ENCODE measurements at places on chromosomes 16 and 17.
A peak's percentile ranks its signal among the peaks of the same experiment; 100 is the strongest.

- no peak for DNase-seq
Measured at GRCh38 chr17:28908640-28909167, 5.8 kb upstream of the DHRS13 start.

DNA sequence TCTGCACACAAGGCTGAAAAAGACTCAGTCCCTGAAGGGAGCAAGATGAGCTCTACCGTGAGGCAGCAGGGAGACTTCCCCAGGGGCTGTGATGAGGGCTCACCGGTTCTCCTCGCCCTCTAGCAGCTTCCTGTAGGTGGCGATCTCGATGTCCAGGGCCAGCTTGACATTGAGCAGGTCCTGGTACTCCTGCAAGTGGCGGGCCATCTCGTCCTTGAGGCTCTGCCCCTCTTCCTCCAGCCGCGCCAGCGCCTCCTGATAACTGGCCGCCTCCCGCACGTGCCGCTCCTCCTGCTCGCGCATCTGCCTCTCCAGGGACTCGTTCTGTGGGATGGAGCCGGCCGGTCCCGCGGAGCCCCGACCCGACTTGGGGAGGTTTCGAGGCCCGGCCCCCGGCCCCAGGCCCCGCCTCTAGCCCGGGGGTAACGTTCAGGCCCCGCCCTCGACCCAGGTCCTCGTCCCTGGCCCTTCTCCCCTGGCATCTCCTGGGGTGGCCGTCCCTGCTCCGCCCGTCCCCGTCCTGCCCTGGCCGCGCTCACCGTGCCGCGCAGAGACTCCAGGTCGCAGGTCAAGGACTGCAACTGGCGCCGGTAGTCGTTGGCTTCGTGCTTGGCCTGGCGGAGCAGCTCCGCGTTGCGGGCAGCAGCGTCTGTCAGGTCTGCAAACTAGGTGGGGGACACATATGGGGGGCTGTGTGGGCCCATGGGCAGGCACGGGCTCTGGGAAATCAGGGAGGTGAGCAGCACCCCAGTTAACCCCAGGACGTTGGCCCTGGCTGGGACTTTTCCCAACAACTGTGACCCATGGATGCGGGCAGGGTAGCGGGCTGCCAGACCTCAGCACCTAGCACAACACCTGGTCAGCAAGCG, 3.9 kb downstream of the GFAP start:
- peak; percentile 33 for DNase-seq

DNA sequence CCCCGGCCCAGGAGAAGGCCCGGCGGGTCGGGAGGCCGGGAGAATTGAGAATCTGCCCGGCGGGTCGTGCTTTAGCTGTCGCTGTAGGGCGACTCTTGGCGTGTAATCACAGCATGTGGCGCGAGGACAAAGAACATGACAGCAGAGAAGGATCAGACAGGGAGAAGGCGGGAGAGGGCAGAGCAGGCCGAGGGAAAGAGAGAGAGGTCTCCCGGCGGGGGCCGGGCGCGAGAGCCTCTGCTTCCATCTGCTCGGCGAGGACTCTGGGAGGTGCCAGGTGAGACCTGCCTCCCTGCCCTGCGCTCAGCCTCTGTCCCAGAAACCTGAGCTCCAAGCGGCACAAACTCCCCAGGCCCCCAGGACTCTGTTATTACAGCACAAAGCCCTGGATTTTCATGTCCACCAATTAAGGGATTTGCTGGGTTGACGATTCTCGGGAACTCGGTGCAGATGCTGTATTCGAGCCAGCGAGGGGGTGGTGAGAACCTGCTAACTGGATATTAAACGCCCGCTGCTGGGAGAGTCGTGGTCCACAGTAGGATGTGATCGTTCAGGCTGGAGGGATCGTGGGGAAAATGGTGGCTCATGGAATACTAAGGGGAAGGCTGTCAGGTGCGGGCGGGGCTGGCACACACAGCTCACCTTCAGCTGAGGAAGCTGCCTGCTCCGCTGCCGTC, 172.0 kb upstream of the CIBAR2 start:
- peak; percentile 66 for DNase-seq

GRCh38 chr16:48955837-48956236, 325.8 kb downstream of the CBLN1 start:
- no peak for DNase-seq

DNA sequence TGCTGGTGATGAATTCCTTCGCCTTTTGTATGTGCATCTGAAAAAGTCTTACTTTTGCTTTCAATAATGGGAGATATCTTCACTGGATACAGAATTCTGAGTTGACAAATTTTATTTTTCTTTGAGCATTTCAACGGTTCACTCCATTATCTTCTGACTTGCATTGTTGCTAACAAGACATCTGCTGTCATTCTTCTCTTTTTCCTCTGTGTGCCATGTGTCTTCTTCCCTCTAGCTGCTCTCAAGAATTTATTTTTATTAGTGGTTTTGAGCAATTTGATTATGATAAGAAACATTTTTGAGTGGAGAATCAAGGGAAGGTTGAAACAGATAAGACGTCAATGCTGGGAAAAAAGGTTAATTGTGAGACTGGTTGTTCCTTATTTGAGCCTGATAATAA, 471.8 kb downstream of the CDH13 start:
- DNase-seq, result no peak

DNA sequence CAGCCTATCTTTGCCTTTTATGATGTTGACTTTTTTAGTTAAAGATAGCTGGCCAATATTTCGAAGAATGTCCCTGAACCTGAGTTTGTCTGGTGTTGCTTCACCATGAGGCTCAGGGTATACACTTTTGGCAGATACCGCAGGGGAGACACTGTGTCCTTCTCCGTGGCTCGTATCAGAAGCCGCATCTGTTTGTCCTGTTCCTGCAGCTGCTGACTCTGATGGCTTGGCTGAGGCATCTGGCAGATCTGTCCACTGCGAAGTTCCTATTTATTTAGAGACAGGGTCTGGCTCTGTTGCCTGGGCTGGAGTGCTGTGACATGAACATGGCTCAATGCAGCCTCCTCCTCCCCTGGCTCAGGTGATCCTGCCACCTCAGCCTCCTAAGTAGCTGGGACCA, 93.5 kb downstream of the CRISPLD2 start:
- DNase-seq, result no peak

DNA sequence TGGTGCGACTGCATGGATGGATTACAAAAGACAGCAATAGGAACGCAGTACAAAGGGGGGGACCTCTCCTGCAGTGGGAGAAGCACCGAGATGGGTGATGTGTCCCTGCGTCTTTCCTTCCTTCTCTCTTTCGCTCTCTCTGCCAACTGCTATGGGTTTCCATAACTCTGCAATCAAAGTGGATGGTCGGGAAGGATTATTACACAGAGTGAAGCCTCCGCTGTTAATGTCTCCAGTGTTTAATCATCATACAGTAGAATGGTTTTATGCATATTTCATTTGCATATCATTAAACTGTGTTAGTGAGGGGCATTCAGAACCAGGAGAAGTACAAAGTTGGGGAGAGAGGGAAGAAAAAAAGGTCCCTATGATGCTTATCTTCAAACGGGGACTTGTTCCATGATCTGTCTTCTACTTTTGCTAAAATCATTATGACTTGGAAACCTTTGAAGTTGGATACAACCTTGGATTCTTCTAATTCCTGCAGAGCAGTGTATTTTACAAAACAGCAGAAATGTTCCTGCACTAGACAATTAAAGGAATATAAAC, 255.9 kb upstream of the PMFBP1 start:
- peak; percentile 45 for DNase-seq

- DNase-seq, result no peak
Measured at GRCh38 chr16:10616419-10616755, 36.0 kb upstream of the EMP2 start.

GRCh38 chr16:69193855-69194254, 6.9 kb downstream of the SNTB2 start:
- no peak for DNase-seq

GRCh38 chr16:78505544-78506366, 406.3 kb downstream of the WWOX start:
- DNase-seq, result peak; percentile 25

DNA sequence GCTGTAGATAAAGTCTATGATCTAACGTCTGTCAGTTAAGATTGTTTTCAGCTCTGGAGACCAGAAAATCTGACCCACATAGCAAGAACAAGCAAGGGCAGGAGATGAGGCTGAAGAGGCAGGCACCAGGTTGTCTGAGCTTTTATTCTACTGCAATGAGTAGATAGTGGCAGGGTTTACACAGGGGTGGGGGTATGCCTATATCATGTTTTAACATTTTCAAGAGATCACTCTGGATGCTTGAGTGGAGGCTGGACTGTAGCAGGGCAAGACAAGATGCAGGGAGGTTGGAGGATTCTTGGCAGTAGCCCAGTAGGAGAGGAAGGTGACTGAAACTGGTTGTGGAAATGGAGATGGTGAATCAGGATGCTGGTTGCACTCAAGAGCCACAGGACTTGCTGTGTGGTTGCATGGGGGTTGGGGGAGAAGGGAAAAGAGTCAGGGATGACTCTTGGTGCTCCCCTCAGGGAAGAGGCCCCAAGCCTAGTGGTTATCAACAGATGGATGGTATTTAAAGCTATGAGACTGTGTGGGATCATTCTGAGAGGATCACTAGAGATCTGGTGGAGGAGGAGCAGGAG, 143.1 kb upstream of the KCNJ18 start:
- no peak for DNase-seq

DNA sequence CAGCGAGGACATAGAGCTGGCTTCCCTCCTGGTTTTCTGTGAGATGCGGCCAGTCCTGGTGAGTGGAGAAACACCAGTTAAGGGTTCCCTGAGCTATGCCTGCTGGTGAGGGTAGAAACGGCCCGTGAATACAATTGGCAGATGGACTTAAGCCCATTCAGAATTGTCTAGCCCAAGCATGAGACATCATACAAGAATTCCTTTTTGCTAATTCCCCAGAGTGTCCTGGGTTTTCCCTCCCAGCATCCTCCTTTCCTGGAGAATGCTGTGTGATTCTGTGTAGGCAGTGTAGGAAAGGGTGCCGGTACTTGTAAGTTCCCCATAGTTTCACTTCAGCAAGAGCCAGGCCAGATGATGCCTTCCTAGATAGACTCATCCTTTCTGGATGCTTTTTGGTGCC, 65.1 kb downstream of the SDR42E1 start:
- no peak for DNase-seq

DNA sequence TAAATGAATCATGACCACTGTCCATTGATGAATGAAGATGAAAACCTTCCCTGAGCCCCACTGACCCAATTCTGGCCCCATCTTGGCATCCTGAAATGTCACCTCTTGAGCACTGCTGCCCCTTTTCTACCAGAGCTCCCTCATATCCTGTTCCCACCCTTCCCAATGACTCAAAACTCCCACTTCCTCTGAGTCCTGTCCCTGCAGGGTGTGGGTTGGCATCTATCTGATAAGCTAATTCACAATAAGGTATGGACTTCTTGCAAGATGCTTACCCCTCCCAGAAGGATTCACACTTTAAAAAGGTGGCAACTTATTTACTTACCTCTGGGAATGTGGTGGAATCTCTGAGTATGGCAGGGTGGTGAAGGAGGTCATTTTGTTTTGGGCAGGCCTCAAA, 13.3 kb upstream of the CSNK2A2 start:
- no peak for DNase-seq

GRCh38 chr17:40515011-40515410, 13.6 kb upstream of the TNS4 start:
- no peak for DNase-seq

- no peak for DNase-seq
Measured at GRCh38 chr17:17952691-17953090, 19.5 kb downstream of the TOM1L2 start.

DNA sequence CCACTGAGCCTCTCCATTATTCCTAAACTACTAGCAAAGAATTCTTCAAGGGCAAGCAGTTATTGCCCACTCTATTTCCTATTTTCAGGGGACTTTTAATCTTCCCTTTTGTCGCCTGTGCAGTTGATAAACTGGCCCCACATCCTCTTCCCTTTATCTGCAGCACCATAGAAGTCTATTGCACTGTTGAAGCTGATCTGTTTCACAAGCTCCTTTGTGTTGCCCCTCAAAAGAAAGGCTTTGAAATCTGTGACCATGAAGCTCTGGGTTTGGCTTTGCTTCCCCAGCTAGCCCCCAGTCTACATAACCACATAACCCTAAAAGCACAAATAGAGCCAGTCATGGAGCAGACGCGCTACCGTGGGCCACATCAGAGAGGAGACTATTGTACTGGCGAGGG, 37.1 kb downstream of the CDRT15 start:
- DNase-seq, result no peak

GRCh38 chr17:53336281-53336680, 486.4 kb upstream of the KIF2B start:
- DNase-seq, result no peak

DNA sequence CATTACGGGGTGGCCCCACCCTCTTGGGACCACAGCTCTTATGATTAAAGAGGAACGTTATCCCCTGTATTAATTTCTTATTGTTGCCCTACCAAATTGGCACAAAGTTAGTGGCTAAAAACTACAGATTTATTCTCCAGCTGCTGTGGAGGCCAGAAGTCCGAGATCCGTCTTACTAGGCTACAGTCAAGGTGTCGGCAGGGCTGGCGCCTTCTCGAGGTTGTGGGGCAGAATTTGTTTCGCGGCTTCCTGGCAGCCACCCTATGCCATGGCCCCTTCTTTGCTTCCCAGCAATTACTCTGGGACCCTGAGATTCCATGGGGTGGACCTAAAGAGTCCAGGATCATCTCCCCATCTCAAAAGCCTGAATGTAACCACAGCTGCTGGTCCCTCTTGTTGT, 263.4 kb downstream of the CPPED1 start:
- DNase-seq, result no peak

DNA sequence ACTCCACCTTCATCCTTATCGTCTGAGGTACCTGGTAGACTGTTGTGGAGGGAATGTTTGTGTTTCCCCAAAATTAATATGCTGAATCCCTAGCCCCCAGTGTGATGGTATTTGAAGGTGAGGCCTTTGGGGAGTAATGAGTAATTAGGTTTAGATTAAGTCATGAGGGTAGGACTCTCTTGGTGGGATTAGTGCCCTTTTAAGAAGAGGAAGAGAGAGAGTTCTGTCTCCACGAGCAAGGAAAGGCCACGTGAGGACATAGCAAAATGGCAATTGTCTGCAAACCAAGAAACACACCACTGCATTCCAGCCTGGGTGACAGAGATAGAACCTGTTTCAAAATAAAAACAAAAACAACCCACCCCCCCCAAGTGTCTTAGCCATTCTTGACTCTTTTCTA, 21.0 kb upstream of the DDX52 start:
- no peak for DNase-seq

GRCh38 chr17:32596206-32596605, 109.4 kb downstream of the CDK5R1 start:
- DNase-seq, result no peak

- DNase-seq, result no peak
Measured at GRCh38 chr17:51256101-51256500, 3.7 kb downstream of the MBTD1 start.

GRCh38 chr17:77676237-77676661, 282.3 kb upstream of the TNRC6C start:
- no peak for DNase-seq
